Skeletal muscle cell (primary cell): ENCODE measurements at places on chromosomes 12 and 14.

DNA sequence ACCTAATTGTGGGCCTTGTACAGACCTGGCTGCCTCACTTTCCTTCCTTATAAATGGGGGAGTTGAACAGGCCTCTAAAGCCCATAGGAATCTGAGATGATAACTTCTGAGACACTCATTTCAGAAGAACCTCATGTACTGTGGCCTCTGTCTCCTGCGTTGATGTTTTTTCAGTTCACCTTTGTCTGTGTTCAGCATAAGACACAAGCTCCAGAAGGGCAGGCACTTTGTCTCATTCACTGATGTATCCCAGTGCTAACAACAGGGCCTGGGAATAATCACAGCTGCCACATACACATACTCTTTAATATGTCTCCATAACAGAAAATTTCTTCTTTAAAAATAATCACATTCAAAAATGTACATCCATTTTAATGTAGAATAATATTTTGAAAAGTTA, 3.3 kb downstream of the FGD6 start:
- DNase-seq, result no peak

- no peak for DNase-seq
Observed at GRCh38 chr12:48789858-48790326, 1.0 kb upstream of the ADCY6 start.

GRCh38 chr14:96905825-96906224, 108.6 kb downstream of the VRK1 start:
- peak; percentile 9 for DNase-seq

GRCh38 chr14:73245480-73246325, 8.4 kb downstream of the PAPLN start:
- DNase-seq, result no peak
